Activated CD4-positive, alpha-beta T cell treated with anti-CD3 and anti-CD28 coated beads for 36 hours (primary cell): ENCODE measurements at places on chromosomes 3 and 15. TPM values are rescaled to one million over a fixed set of nuclear protein-coding genes. Genes with fewer than 3 reads are reported as not detected.

- no peak overlapping the region for H3K27ac ChIP-seq
- no peak overlapping the region for H3K4me3 ChIP-seq
- H3K27me3 ChIP-seq, result no peaks in the 10 kb centered on the region
- H3K36me3 ChIP-seq, result no peaks in the 10 kb centered on the region
- DNase-seq, result no peak
Observed at GRCh38 chr3:7841451-7841850, 660.2 kb upstream of the LMCD1 start.

GOLGA6D gene
- not detected for total RNA-seq

- H3K36me3 ChIP-seq, result no peaks in the 10 kb centered on the region
- no peaks in the 10 kb centered on the region for H3K27me3 ChIP-seq
- DNase-seq, result no peak
- peaks cover 23% of the 10 kb centered on the region for H3K4me1 ChIP-seq
- no peak overlapping the region for H3K27ac ChIP-seq
- no peak overlapping the region for H3K4me3 ChIP-seq
Observed at GRCh38 chr3:43256714-43257461, 29.5 kb upstream of the SNRK start.

ZNF80 gene
- 0.23 TPM for total RNA-seq

EPHA3 gene
- 0.07 TPM for total RNA-seq

- H3K4me3 ChIP-seq, result no peak overlapping the region
- DNase-seq, result no peak
- H3K36me3 ChIP-seq, result no peaks in the 10 kb centered on the region
- H3K4me1 ChIP-seq, result peaks cover 21% of the 10 kb centered on the region
Observed at GRCh38 chr3:188559856-188560255, 405.9 kb downstream of the LPP start.

ZMYND10 gene
- 1.3 TPM for total RNA-seq

- H3K4me3 ChIP-seq, result no peak overlapping the region
- no peaks in the 10 kb centered on the region for H3K36me3 ChIP-seq
- H3K27ac ChIP-seq, result no peak overlapping the region
- DNase-seq, result no peak
Observed at GRCh38 chr3:54121414-54122323, 683 bp upstream of the CACNA2D3 start.
